NCI-H510A (cell line): ENCODE measurements at places on chromosomes 12 and 14.
A peak's percentile ranks its signal among the peaks of the same experiment; 100 is the strongest.

GRCh38 chr12:124153392-124153791 is 141.5 kb upstream of the RFLNA start:
- no peak for DNase-seq

DNA sequence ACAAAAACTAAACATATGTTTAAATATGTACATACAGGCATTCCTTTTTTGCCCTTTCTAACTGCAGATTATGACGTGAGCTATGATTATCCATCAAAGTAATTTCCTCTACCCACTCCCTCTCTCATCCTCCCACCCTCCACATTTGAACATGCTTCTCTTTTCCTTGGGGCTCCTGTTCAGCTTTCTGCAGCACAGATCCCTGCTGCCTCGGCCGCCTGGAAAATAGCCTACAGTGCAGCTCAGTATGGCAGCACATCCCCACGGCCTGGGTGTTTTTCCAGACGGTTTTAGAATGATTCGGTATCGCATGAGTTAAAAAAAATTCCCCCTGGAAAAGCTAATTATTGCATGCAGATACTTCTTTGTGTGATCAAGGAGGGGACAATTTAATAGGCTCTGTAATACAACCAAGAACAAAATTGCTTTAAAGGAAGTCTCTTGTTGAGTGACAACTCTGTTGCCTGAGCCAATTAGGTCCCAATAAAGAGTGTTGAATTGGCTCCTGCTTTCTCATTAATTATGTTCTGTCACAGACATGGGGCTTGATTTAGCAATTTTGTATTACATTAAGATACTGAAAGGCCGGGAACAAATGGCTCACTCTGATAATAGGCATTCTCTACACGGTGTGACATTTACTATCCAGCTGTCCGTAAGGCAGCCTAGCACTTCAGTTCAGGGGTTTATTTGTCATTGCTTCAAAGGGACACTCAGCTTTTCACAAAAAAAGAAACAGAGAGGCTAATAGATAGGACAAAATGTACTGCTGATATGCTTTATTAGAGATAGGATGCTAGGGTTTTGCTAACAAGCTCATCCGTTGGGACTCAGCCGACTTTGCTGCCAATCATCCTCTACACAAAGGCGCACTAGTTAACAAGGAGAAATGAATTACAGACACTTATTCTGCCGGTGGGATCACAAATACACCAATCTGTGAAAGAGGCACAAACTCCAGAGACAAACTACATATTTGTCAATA is 285.8 kb upstream of the G2E3 start:
- no peak for DNase-seq

DNA sequence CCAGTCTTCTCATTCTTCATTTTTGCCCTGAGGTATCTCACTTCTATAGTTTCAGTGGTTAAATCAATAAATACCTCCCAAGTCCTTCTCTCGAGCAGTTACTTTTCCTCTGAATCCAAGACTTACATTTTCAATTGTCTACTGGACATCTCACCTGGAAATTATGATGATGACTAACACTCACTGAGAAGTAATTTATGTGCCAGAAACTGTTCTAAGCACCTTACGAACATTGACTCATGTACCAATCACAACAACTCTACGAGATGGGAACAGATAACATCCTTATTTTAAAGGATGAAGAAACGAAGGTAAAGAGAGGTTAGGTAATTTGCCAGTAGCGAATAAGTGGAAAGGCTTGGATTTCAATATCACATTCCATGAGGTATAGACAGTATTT is 94.1 kb downstream of the EML5 start:
- no peak for DNase-seq

DNA sequence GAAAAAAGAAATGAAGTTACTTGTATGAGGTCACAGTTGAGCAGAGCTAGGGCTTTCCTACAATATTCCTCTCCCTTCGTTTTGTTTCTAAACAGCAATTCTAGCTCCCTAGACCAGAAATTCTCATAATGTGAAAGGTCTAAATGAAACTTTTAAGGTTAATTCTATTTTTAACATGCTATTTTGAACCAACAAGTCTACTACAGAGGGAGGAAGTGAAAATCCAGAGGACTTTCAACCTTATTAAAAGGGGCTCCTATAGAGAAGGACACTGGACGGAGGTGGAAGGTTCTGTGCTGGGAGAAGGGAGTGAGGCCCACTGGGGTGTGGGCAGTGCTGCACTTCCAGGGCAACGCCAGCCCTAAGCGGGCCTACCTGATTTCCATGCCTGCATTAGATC is 13.4 kb downstream of the GSG1 start:
- no peak for DNase-seq

DNA sequence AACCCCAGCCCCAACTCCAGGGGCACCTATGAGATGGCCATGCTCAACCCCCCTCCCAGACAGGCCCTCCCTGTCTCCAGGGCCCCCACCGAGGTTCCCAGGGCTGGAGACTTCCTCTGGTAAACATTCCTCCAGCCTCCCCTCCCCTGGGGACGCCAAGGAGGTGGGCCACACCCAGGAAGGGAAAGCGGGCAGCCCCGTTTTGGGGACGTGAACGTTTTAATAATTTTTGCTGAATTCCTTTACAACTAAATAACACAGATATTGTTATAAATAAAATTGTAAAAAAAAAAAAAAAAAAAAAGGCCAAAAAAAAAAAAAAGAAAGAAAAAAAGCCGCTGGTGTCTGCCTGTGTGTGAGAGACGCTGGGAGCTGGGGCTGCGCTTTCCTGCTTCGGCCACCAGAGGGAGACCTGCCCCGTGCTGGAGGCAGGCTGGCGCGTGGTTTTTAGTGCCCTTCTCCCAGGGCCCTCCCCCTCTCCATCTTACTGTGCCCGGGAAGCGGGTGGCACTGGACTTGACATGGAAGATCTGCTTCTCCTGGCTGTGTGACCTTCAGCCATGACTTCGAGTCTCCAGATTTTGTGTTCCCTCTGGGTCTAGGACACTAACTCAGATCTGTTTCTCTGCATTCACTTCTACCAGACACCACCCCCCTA is 3.4 kb upstream of the NXPH4 start:
- peak; percentile 77 for DNase-seq

DNA sequence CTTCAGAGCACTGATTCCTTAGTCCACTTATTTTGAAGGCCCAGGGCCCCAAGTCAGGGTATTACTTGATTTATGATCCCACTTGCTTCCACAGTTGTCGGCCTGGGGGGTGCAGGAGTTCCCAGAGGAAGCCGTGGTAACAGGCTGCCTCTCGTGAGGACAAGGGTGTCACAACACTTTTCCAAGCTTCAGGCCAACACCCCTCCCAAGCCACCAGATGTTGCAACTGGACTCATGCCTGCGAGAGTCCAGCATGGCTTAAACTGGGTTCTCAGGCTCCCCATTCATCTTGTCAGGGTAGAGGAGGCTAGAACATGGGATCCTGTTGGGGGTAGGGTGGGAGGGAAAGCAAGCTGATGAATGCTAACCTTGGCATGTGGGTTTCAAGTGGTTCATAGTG is 56.1 kb downstream of the BMP4 start:
- DNase-seq, result no peak

- DNase-seq, result no peak
Observed at GRCh38 chr12:95262808-95263207, 45.2 kb downstream of the VEZT start.

- DNase-seq, result no peak
Observed at GRCh38 chr14:97640031-97640430, 842.8 kb downstream of the VRK1 start.

- DNase-seq, result peak; percentile 77
Observed at GRCh38 chr14:103104654-103105452, 10.3 kb downstream of the EXOC3L4 start.

DNA sequence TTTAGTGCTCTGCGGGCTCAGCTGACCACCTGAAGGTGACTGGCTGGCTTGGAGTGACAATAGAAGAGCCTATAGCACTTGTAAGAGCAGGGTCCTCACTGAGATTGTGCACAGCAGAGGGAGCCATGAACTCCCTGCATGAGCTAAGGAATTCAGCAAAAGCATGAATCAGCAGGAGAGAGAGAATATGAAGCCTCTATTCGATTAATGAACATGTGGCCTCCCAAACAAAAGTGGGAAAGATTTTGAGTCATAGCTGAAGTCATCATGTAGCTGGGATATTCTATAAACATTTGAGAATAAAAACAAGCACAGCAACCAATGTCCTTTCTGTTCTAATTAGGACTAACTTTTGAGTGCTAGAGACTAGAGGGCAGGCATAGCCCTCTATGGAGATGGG is 626.6 kb downstream of the DIO2 start:
- no peak for DNase-seq

DNA sequence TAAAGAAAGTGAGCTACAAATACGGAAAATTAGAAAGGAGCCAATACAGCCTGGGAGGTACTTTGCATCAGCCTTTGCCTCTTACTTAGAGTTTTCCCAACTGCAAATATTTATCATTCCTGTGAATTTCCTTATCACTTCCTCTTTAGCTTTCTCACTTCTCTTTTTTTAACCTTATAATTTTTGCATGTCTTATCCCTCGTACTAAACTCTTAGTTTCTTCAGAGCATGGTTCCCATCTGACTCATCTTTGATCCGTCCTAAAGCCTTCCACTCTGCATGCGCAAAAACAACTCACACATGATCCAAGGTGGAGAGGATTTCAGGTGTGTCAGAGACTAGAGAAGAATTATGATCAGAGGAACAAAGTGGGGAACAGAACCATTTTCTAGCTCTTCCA is 9.6 kb upstream of the SNAPC1 start:
- no peak for DNase-seq

GRCh38 chr12:82359115-82359478 is 768 bp downstream of the METTL25 start:
- DNase-seq, result peak; percentile 32

DNA sequence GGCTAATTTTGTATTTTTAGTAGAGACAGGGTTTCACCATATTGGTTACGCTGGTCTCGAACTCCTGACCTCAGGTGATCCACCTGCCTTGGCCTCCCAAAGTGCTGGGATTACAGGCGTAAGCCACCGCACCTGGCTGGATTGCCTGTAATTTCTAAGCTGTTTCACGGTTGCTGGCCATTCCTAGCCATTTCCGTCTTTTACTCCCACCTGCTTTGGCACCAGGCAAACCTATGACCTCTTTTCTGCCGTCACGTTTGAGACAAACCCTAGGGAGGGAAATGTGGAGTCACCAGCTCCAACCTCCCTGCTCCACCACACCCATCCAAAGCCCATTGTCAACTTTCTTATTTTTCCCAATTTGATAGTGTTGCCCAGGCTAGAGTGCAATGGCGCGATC is 1.2 kb downstream of the GPR132 start:
- no peak for DNase-seq

GRCh38 chr14:71666571-71667145 is 265.6 kb upstream of the RGS6 start:
- no peak for DNase-seq

- no peak for DNase-seq
Observed at GRCh38 chr14:105484069-105484996, 2.4 kb upstream of the CRIP1 start.

- no peak for DNase-seq
Observed at GRCh38 chr12:123731596-123731995, 19.4 kb downstream of the ATP6V0A2 start.

DNA sequence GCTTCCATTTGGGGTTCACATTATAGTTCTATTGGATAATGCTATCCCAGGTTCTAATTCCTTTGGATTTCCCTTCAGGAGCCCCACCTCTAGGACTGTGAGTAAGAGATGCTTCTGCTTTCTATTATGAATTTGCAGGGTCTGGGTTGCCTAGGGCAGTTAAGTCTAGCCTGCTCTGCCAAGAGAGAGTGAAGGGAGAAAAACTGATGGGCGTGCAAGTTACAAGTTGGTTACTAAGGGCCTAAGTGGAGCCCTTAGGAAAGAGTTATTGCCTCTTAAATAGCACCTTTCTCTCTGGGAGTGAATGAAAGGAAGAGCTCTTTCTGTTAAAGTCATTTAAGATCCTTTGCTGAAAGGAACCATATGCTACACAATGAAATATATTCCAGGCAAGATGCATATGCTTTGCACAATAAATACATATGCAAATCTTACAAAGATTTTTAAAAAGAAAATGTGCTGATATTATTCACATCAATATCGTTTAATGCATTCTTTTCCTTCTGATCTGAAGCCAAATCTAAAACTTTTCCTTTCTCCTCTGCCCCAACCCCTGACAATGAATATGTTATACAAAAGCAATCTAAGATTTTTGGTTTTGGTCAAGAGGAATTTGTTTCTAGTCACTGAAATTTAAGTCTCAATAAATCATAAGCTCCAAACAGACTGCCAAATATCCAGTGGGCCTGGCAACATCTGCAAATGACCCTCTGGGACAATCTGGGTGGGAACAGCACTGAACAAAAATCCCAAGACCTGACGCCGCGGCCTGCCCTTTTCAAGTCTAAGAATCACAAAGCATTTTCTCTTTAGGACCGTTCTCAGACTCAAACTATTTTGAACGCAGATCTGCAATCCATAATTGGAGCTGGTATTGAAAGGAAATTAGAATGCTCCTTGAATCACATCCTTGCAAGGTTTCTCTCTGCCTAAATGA is 586.7 kb downstream of the ETNK1 start:
- no peak for DNase-seq

- no peak for DNase-seq
Observed at GRCh38 chr12:5272018-5272785, 159.7 kb upstream of the NTF3 start.
